AG04450 (cell line): ENCODE measurements at places on chromosomes 7 and 10.

GRCh38 chr10:94328613-94329012 lies 34.1 kb downstream of the NOC3L start:
- DNase-seq: no peak

GRCh38 chr7:132112657-132113056 lies 463.6 kb downstream of the PLXNA4 start:
- no peak for DNase-seq

- peak; percentile 27 for DNase-seq
These were observed 516.4 kb upstream of the ZMIZ1 start for GRCh38 chr10:78552261-78552811.

DNA sequence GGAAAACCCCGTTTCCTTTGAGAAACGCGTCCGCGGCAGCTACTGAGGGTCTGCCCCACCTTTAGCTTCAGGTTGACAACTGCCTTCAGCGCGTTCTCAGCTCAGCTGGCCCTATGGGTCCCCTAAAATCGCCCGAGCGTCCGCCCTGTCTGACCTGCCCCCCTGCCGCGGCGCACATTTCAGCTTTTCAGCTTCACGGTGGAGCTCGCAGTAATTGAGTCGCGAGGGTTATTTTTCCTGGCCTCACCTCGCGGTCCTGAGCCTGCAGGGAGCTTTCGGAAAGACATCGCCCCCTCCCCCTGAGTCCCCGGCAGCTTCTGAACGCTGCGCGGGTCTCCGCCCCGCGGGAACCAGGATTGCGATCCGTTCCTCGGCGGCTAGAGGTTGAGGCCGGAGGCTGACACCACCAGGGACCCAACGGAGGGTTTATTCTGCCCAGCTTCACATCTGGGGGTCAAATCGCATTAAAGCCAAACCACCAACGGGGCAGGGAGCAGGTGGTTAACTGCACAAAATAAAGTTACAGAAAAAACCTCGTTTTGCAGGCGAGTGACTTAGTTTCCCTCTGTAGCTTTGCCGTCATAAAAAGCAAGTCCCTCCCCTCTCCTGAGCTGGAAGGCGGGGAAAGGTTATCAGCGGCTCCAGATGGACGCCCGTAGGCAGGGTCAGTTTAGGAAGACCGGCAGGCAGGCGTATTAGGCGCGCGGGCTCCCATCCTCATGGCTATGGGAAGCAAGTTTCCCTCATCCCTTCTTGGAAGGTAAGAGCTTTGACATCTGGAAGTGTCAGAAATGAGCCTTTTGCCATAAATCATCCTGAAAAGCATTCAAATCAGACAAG lies 11.0 kb downstream of the TWIST1 start:
- DNase-seq: no peak

GRCh38 chr10:130215931-130216231 lies 79.7 kb downstream of the GLRX3 start:
- DNase-seq: no peak

- no peak for DNase-seq
These were observed 81.4 kb downstream of the VWA2 start for GRCh38 chr10:114320249-114321116.

- no peak for DNase-seq
These were observed 30.6 kb upstream of the CTBP2 start for GRCh38 chr10:125190946-125191345.

GRCh38 chr10:79409726-79410085 lies 35.7 kb downstream of the ZCCHC24 start:
- no peak for DNase-seq

DNA sequence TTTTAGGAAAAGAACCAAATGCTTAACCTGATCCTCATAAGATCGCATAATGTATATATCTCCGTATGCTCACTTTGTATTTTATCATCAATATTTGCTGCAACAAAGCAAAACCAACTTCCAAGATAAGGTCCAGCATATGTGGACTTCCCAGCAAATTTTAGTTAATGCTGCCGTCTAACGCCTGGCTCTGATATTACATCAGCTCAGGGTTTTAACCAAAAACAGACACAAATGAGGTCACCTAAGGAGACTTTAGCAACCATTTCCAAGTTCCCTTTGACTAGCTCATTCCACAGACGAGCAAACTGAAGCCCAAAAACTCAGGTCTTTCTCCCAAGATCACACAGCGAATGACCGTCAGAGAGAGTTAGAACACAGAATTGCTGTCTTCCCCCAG lies 59.4 kb upstream of the UCN3 start:
- DNase-seq: no peak

- DNase-seq: no peak
These were observed 51.9 kb upstream of the GNAT3 start for GRCh38 chr7:80563561-80564327.

DNA sequence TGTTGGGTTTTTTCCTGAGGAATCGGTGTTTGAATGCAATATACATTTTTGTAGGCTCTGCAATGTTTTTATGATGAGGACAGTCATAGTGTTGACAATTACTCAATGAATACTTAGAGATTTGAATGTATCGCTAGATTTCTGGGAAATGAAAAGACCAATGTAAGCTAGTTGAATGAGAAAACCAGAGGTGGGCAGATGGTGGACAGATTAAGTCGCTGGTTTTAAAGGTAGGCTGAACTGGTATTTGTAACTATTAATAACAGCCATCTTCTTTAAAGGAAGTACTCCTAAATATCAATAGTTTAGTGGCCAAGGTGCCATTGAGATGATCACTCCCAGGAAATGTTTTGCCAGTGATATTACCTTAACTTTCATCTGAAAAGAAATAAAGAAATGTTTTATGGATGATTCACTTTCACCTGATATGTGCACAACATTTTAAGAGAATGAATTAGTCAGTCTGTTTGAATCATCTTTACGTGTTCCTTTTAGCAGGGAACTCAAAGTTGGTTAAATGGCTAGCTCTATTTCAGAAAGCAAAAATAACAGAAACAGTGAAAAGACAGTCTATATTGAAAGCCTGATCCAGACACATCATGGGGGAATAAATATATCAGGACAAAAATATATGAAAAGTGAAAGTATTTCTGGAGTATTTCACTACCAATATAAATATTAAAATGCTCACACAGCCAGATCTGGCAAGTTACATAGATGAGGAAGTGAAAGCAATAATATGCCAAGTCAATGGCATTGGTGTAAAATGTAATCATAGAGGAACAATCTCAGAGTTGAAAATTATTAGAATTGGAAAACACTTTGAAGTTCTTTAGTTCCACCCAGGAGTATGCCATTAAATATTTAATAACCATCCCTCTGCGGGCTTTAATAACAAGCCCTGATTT lies 20.7 kb downstream of the MET start:
- no peak for DNase-seq

GRCh38 chr7:158142657-158143056 lies 445.0 kb downstream of the PTPRN2 start:
- DNase-seq: no peak

DNA sequence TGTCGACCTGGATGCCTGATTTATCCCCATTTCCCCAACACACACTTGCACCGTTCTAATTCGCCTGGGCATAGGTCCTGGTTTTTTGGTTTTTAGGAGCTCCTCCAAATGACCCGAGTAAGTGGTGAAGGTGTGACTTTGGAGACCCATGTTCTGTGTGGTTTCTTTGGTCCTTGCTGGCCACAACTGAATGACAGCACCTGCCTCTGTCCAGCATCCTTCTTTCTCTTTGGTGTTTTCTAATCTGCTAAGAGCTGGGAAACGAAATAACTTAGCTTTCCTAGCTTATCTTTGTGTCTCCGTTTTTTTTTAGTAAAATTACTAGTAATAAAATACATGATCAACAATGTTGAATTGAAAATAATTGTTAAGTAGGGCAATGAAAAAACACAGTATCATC lies 120.2 kb downstream of the PRLHR start:
- DNase-seq: no peak

- DNase-seq: no peak
These were observed 499.3 kb downstream of the GLRX3 start for GRCh38 chr10:130635528-130635927.

- DNase-seq: no peak
These were observed 10.9 kb downstream of the NPFFR1 start for GRCh38 chr10:70272925-70273316.

- DNase-seq: no peak
These were observed 6.0 kb upstream of the PON1 start for GRCh38 chr7:95330204-95330960.

DNA sequence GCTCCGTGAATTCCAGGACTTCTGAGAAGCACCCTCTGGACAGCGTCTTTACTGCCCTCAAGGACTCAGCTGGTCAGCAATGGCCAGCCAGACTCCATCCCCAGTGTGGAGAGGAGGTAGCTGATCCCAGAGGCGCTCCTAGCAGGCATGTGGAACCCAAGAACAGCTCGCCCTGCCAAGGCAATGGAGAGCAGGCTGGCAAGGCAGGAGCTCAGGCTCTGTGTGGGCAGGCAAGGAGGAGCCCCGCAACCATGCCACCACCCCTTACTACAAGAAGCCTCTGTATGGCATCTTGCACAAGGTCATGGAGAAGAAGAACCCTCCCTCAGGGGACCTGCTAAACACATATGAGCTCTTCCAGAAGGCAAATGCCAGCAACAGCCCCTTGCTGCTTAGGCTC lies 34.4 kb upstream of the SGMS1 start:
- no peak for DNase-seq

DNA sequence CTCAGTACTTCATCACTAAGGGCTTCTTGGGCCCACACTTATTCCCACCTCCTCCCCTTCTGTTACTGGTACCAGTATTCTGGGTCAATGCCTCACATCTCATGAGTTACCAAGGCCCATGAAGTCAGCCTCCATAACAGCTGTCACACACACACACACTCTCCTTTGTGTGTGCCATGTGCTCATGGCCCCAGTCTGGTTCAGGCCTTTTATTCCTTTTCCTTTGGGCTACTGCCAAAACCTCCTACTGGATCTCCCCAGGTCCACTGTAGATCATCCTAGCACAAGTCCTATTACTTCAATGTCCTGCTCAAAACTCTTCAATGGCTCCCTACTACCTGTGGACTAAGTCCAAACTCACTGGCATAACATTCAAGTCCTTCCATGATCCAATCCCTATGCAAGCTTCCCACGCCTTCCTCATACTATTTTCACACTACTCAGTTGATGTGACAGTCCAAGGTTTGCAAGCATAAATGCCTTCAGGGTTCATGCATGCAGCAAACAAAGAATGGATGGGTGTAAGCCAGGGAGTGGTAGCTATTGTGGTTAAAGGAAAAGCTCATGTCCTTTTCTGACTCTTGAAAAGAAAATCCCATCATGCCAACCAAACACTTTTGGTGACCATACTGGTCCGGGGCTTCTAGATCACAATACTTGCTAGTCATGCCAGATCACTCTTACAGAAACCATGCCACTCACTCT lies 68.1 kb downstream of the CCDC6 start:
- no peak for DNase-seq

DNA sequence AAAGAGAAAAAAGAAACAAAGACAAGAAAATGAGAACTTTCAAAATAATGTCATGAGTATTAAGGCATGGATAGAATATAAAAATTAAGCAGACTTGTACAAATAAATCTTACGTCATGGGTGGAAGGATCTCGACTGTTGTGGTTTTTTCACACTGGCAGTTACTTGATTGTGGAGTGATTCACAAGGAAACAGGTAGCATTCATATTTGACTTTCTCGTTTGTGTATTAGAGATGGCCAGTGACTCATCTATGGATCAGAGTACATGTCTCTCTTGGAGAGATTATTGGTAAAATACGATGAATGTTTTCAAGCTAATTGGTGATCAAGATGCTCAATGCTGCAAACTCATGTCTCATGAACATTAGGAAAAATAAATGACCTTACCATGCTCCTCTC lies 564.3 kb downstream of the GATA3 start:
- no peak for DNase-seq

GRCh38 chr10:130028465-130028819 lies 64.4 kb upstream of the EBF3 start:
- DNase-seq: no peak

DNA sequence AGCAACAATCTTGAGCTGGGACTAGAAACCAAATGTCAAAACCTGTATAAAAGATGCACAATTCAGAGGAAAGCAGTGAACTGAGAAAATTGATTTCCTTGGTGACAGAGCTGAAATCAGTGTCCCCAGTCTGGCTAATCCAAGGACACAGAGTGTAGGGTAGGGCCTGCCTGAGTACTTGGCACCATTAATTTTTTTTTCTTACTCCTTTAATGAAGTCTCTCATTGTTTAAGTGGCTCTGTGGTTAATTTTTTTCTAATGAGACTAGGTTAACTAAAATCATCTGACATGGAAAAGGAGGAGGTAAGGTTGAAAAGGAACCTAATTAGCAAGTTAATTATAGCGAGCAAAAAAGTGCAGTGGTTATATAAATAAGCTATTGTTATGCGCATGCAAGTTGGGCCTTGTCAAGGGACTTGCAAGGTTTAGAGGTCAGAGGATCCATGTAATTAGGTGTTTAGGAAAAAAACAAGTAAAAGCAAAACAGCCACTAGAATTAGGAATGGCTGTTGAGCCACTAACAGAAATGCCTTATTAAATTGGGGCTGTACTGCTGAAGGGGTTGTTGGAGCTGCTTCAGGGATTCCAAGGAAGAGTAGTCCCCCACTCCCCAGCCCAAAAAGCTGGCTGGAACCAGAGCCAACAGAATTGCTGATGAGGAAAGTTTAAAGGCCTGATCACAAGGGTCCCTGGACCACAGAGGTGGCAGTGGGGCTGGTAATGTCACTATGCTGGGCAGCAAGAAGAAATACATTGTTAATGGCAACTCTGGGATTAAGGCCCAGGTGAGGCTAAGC lies 58.9 kb upstream of the STRIP2 start:
- no peak for DNase-seq
